HFFc6 (cell line): ENCODE measurements at places on chromosomes 6 and 20.

DNA sequence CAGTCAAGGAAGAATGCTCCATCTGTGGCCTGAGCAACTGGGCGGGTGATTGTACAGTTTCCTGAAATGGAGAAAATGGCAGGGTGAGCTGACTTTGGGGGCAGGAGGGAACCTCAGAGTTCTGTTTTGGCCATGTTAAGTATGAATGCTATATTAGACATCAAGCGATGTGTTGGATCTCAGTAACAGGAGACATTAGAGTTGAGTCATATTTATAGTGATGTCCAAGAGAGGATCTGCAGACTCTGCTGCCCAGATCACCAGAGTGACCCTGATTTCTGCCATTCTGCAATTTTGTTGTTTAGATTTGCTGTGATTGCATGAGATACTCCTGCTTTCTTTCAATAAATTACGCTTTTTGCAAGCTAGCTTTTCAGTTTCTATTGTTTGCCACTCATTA, 131.4 kb upstream of the ENPP5 start:
- no peak for DNase-seq

GRCh38 chr6:118963003-118963402, 28.0 kb upstream of the MCM9 start:
- no peak for DNase-seq

DNA sequence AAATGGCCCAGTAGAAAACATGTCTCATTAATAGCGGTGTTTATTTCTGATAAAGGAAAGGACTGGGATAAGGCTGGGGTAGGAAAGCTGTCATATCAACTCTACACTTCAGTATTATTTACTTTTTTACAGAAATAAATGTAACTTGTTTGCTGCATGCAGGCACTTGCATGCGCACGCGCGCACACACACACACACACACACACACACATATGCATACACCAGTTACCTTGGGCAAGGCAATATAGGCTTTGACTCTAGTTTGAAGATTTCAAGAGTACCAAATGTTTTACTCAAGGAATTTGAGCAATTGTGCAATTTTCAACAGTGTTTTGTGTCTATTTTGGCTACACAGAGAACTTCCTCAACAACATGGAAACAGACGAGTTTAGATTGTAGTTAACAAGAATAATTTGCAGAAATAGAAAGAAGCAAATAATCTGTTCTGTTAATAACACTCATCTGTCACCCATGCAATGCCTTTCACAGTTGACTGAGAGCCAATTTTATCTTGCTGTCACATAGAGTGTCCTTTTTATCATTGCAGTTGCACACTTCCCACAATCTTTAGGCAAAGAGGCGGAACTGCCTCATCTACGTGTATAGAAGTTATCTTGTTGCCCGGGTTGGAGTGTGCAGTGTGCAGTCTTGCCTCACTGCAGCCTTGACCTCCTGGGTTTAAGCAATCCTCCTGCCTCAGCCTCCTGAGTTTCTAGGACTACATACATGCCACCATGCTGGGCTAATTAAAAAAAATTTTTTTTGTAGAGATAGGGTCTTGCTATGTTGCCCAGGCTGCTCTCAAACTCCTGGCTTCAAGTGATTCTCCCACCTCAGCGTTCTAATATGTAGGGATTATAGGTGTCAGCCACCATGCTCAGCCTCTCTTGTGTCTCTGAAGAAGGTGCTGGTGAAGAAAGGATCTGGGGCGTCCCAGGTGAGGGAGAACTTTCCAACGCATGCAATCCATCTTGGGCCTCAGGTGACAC, 74.8 kb upstream of the SHLD1 start:
- DNase-seq, result no peak

DNA sequence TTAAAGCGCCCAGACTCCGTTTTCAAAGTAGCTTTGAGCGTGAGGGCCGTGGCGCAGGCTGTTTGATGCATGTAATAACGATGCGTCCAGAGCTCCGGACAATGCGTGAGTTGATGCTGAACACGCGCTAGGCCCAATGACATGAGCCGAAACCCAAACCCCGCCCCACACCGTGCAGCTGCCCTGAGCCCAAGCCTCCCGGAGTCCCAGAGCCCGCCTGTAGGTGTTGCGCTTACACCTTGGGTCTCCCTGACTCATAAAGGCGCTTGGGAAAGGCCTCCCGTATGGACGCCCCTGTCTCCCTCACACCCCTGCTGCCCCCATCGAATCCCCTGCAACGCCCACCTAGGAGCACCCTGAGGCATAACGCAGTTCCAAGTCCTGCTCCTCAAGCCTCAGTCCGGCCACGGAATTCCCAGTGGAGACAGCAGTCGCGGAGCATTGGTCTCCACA, 87.6 kb downstream of the ERMARD start:
- DNase-seq, result no peak

GRCh38 chr6:137412562-137412961, 81.6 kb downstream of the OLIG3 start:
- no peak for DNase-seq

DNA sequence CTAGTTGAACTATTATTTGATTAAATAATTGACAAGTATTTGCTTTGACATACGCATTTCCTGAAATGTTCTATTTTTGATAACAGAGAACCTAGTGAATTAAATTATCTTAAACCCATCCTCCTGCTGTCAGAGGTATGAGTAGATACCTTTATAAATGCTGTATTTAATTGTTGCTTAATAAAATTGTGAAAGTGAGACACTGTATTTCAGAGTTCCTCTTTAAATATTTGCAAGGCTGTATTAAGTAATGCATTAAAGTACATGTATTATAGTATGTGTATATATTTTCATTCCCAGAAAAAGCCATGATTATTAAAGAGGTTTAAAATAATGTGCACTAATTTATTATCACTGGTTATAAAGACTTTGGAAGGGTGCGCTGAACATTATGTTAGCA, 483.8 kb downstream of the TFAP2B start:
- no peak for DNase-seq

GRCh38 chr20:52777171-52777570, 195.0 kb upstream of the TSHZ2 start:
- no peak for DNase-seq

DNA sequence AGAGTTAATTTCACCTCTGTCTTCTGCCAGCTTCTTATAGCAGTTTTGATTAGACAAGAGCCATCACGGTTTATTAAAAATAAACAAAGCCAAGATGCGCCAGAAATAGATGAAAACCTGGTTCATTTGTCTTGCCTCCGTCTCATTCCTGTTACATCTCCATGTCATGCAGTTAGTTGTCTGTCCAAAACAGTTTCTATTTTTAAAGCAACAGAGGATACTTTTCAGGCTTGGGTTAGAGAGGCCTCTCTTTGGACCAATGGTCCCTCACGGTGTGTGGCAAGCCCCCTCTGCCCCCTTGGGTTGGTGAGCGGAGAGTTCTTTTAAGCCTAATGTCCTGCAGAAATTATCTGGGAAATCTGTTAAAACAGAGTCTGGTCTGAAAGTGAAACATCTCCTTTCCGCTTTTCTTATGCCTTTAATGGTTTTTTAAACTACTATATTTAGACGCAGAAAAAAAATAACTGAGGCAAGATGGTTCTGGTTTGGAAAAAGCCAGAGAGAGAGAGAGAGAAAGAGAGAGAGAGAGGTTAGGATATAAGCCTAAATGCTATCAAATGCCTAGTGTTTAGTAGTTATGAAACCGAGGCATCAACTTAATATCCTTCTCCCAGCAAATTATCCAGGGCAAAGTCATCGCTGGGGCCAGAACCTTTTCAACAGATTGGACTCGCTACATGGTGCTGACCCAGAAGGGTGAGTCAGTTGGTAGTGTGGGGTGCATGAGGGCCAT, 64.5 kb downstream of the ZDHHC14 start:
- DNase-seq, result no peak

DNA sequence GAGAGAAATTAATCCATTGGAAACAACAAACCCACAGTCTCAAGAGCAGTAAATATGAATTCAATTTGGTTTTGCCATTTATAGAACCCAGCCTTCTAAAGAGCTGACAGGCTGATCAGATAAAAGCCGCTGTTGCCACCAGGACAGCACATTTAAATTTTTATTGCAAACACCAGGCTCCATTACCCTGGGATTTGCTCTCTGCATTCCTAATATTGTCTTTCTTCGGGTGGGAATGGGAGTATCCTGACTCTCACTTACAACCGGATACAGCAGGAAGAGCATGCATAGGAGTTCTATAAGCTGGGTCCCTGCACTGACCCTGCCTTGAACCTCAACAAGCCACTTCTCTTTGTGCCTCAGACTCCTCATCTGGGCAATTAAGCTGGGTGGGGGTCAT, 142.9 kb downstream of the LRFN2 start:
- DNase-seq, result no peak

DNA sequence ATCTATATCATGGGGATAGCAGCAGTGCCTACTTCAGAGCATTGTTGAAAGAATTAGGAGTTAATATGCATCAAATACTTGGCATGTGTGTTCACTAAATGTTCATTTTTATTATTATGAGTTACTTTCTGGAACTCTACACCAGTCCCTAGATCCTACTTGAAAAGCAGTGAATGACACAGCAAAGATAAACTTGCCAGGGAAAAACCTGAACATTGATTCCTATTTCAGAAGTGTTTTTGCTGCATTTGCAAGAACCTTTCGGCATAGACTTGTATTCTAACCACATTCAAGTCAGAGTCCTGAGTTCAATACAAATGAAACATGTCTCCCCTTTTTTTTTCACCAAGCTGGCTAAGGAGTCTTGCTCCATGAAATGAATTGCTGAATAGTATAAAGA, 187.4 kb upstream of the TAB2 start:
- no peak for DNase-seq

GRCh38 chr20:3690413-3690812, 8.6 kb upstream of the ADAM33 start:
- DNase-seq, result no peak

GRCh38 chr6:119077643-119078375, 655 bp downstream of the FAM184A start:
- no peak for DNase-seq

- DNase-seq, result no peak
These were observed 85.3 kb downstream of the SIM1 start for GRCh38 chr6:100379386-100379785.

DNA sequence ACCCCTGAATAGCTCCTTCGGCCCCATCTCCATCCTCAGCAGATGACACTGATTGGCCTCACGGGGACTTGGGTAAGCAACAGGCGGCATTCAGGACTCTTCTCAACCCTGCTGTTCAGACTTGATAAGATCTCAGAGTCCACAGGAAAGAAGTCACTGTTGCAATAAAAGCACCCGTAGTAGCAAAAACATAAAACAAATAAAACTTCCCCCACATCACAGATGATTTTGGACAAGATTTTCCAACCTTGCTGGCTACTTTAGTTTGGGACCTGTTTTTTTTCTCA, 17.1 kb upstream of the C20orf144 start:
- DNase-seq, result no peak

GRCh38 chr20:6421321-6422248, 298.8 kb upstream of the FERMT1 start:
- DNase-seq, result no peak

DNA sequence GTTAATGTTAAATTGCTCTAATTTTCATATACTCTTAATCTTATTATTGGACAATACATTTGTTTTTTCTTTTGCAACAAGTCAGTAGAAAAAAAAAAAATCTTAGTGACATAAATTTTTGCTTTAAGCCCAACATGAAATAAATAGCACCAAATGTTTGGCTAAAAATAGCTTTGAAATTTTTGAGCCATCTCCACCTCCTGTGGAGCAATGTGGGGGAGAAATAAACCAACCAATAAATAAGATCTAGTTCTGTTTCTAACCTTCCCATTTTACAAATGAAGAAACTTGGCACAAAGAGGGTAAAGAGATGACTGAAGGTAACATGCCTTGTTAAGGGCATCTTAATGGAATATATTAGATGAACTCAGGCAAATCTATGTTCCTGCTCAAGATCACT, 91.4 kb downstream of the PRKN start:
- no peak for DNase-seq

- peak; percentile 81 for DNase-seq
These were observed 49.4 kb upstream of the CD83 start for GRCh38 chr6:14068133-14068532.

DNA sequence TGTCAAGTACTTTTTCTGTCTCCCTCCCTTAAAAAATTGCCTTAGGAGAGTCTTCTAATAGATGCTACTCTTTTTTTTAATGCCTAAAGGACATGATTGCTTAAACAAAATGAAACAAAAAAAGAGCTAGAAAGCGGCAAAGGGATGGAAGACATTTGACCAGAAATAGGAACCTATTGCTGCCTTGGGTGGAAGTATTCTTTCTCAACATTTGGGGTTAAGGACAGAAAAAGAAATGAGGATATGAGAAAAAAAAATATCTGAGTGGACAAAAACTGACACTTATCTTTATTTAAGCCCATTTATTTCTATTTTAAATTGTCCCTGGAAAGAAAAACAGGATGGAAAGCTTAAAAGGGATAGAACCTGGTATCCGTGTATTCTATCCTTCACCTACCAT, 664.9 kb upstream of the CITED2 start:
- no peak for DNase-seq

- no peak for DNase-seq
These were observed 38.0 kb upstream of the MDGA1 start for GRCh38 chr6:37735722-37736121.

DNA sequence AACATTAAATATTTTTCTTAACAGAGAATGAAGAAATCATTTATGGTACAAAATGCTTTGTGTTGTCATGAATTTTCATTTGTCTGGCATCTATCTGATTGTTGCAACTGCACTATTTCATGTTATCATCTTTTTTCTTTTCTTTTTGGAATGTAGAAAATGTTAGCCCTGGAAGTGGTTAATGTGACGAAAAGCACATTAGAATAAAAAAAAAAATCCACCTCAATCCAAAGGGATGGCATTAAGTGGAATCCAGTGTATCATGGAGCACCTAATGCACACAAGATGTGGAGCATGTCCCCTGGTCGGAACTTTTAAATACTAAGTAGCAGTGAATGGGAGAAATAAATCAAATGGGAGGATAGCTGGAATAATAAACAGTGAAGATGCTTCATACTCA, 172.9 kb upstream of the MCHR2 start:
- DNase-seq, result no peak

- no peak for DNase-seq
These were observed 1.5 kb downstream of the AGER start for GRCh38 chr6:32182555-32182981.

GRCh38 chr6:36290668-36291620, 21.1 kb downstream of the PNPLA1 start:
- DNase-seq, result peak; percentile 20

DNA sequence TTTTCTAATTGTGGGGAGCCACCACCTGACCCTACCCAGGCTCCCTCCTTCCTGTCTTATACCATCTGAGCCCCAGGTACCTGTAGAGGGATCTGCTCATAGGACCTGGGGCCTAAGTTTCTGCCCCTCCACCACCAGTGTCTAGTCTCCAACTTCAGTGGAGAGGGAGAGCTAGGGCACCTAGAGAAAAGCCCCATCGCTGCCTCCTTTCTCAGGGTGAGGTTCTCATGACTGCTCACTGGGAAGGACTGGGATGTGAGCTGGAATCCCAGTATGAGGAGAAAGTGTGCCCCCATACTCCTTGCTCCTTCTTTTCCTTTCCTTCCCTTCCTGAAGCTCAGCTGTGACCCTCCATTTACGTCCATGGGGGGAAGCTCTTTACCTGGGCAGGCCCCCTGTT, 231.6 kb downstream of the LRFN2 start:
- DNase-seq, result no peak
